ENCODE measurements at places on chromosomes 7 and 10.
A peak's percentile ranks its signal among the peaks of the same experiment; 100 is the strongest.

DNA sequence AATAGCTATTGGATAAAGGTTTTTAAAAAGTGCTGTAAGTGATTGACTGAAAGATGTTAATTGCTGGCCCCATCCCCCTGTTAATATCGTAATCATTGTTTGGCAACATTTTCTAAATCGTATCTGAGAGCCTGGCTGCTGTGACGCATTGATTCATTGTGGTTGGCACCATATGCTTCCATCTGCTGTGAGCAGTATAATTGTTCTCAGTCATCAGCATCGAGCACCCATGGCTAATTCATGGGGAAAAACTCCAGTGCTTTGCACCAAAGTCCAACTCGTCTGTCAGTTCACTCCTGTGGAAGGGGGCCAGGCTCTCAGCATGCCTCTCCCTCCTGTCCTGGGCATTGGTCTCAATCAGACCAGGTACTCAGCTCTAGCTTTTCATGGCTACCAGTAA is 205.2 kb downstream of the STK31 start:
- H3K36me3 ChIP-seq: no peaks in the 10 kb centered on the region
- no peak overlapping the region for H3K4me3 ChIP-seq
- peaks cover 28% of the 10 kb centered on the region for H3K27me3 ChIP-seq
- no peak for DNase-seq

DNA sequence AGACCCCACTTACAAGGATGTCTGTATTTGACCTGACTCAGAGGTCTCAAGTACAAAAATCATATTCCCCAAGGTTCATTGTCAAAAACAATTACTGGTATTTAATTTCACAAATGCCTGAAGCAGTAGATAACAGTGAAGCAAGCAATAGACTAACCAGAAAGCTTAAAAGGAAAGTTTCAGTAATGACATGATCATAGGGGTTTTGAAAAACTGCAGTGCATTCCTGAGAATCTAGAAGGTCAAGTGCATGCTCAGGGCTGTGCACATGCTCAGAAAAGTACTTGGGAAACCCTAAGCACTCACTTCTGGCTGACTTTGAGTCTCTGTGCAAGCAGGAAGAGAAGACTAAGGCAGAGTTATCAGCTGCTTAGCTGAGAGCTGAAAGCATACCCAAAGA is 27.1 kb downstream of the RASGEF1A start:
- H3K27me3 ChIP-seq: no peaks in the 10 kb centered on the region
- DNase-seq: no peak
- H3K4me3 ChIP-seq: no peak overlapping the region
- H3K27ac ChIP-seq: no peak overlapping the region
- peaks cover 12% of the 10 kb centered on the region for H3K4me1 ChIP-seq

GRCh38 chr7:101088858-101089529 is 3.7 kb downstream of the TRIM56 start:
- no peak for DNase-seq
- no peaks in the 10 kb centered on the region for H3K27me3 ChIP-seq
- H3K36me3 ChIP-seq: peaks cover 30% of the 10 kb centered on the region
- H3K27ac ChIP-seq: peak overlapping the region; percentile 53

GRCh38 chr7:105640956-105641810 is 59.9 kb upstream of the EFCAB10 start:
- H3K36me3 ChIP-seq: peaks cover 41% of the 10 kb centered on the region
- no peaks in the 10 kb centered on the region for H3K27me3 ChIP-seq
- no peak for DNase-seq

GRCh38 chr7:33237036-33237435 is 107.7 kb downstream of the BBS9 start:
- H3K27me3 ChIP-seq: no peaks in the 10 kb centered on the region
- peaks cover 1% of the 10 kb centered on the region for H3K36me3 ChIP-seq
- H3K27ac ChIP-seq: no peak overlapping the region
- no peak for DNase-seq
- no peak overlapping the region for H3K4me3 ChIP-seq
- H3K4me1 ChIP-seq: no peaks in the 10 kb centered on the region

- no peaks in the 10 kb centered on the region for H3K27me3 ChIP-seq
- DNase-seq: no peak
- peaks cover 6% of the 10 kb centered on the region for H3K36me3 ChIP-seq
- H3K4me3 ChIP-seq: no peak overlapping the region
- no peak overlapping the region for H3K27ac ChIP-seq
These were observed 28.0 kb upstream of the RSU1 start for GRCh38 chr10:16845248-16845647.

DNA sequence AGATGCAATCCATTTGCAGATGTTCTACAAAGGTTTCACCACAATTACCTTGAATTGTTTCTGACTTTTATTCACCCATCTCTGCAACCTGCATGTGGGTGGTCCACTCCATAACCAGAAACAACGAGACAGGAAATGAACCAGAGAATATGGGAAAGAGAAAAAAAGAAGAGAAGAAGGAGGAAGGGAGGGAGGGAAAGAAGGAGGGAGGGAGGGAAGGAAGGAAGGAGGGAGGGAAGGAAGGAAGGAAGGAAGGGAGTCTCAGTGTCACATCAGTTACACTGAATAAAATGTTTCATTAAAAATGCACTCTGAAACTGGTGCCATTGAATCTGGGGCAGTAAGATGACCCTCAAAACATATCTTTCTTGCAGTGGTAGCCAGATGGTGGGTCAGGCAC is 301.3 kb upstream of the MGMT start:
- no peak for DNase-seq
- no peaks in the 10 kb centered on the region for H3K27me3 ChIP-seq
- H3K36me3 ChIP-seq: no peaks in the 10 kb centered on the region
- no peak overlapping the region for H3K27ac ChIP-seq

DNA sequence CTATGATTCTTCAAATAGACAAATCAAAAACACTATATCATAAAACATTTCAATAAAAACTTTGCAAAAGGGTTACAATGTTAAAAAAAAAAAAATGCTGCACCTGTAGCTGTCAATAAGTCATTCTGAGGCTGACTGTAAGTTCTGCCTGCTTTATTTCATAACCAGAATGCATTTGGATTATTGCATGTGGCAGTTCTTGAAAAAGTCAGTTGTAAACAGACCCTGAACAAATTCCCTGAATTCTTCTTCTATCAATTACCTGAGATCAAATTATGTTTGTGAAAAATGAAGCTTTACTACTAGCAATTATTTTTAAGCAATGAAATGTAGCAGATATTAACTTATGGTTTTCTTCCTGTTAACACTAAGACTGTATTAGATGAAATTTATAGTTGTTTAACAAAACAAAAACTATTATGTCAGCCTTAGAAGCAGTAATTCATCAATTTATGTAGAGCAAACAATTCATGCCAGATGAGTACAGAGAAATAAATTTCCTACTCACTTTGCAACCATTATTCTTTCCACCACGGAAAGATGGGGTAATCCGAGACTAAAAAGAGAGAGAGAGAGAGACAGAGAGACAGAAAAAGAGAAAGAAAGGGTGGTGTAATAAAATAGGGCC is 107.8 kb downstream of the SFMBT2 start:
- H3K27ac ChIP-seq: peak overlapping the region; percentile 12
- peaks cover 4% of the 10 kb centered on the region for H3K36me3 ChIP-seq
- no peak for DNase-seq
- peaks cover 70% of the 10 kb centered on the region for H3K4me1 ChIP-seq
